ENCODE measurements at places on chromosomes 11 and 22.
A peak's percentile ranks its signal among the peaks of the same experiment; 100 is the strongest.

- no peak for DNase-seq
These were observed 12.3 kb upstream of the SPINDOC start for GRCh38 chr11:63800921-63801320.

GRCh38 chr22:27866135-27867084, 52.6 kb downstream of the PITPNB start:
- DNase-seq, result peak; percentile 70

GRCh38 chr11:95545116-95545875, 244.3 kb downstream of the FAM76B start:
- DNase-seq, result no peak

- DNase-seq, result peak; percentile 17
These were observed 137.5 kb downstream of the FAM76B start for GRCh38 chr11:95652002-95652472.

DNA sequence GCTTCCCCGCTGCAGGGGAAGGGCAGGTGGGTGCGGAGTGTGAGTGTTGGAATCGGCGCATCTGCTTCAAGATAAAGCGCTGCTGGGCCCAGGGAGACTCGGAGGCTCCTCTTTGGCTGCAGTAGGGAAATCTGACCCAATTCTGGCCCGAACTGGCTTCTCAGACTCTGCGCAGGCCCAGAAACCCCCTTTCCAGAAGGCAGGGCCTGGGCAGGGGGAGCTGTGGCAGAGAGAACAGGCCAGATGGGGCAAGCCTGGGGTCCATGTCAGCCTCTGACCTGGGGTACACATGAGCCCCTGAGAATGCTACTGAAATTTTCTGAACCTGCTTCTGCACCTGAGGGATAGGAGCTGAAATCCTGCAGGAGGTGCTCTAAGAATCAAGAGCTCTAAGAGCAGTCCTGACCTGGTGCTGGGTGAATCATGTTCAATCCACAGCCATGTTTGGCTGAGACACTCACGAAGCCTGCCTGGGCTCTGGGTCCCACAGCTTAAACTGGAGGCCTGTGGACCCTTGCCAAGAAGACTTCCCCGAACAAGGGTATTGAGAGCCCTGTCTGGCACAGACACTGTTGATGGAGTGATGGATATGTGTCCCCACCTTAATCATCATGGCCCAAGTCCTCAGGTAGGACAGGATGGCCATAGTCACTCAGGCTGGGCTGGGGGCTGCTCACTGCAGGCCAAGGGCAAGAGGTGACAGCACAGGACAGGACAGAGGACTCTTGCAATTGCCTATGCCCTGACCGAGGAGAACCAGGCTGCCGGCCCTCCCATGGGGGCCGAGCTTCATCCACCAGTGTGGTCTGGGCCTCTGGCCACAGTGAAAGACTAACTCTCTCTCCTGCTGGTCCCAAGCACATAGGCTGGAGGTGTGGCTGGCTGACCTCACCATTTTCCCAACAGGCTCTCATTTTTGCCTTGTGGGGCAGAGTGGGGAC, 6.9 kb downstream of the RAB3IL1 start:
- DNase-seq, result no peak

GRCh38 chr11:111905411-111905810, 6.2 kb downstream of the CRYAB start:
- no peak for DNase-seq

DNA sequence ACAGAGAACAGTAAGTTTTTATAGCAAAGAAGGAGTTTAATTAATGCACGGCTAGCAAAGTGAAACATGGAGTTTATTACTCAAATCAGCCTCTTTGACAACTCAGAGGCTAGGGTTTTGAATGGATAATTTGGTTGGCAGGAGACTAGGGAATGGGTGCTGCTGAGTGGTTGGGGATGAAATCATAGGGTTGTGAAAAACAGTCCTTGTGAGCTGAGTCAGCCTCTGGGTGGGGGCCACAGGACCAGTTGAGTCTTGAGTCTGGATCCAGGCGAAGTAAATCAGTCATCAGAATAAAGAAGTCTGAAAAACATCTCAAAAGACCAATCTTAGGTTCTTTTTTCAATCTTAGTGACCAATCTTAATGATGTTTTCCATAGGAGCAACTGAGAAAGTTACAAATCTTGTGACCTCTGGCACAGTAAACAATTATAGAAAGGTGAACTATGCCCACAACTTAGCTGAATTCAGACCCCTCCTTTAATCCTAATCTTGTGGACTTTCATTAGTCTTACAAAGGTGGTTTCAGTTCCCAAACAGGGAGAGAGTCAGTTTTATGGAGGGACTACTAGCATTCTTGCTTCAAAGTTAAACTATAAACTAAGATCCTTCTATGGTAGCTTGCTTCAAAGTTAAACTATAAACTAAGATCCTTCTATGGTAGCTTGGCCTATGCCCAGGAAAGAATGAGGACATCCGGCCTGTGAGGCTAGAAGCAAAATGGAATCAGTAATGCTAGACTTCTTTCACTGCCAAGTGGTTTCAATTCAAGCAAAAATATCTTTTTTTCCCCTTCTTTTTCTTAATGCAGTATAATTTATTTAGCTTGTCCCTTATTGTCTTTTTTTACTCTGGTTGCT, 84.5 kb downstream of the AASDHPPT start:
- no peak for DNase-seq

GRCh38 chr11:5362017-5362625, 10.8 kb downstream of the OR51B6 start:
- DNase-seq, result no peak

DNA sequence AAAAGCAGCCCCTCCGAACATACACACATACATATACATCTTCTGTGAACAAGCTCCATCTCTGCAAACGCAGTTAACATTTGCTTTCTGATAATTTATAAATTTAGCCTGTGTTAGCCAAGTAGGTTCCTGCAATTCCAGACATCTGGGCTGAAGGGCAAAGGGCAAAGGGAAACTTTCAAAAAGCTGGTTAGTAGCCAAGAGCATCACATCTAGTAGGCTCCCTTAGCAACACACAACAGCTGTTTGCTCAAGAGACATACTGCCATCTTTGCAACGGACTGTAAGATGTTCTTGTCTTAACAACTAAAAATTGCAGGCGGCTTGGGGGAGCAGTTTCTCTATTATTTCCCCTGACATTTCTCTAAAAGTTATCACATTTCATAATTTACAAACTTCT, 134.9 kb downstream of the RBFOX2 start:
- no peak for DNase-seq

DNA sequence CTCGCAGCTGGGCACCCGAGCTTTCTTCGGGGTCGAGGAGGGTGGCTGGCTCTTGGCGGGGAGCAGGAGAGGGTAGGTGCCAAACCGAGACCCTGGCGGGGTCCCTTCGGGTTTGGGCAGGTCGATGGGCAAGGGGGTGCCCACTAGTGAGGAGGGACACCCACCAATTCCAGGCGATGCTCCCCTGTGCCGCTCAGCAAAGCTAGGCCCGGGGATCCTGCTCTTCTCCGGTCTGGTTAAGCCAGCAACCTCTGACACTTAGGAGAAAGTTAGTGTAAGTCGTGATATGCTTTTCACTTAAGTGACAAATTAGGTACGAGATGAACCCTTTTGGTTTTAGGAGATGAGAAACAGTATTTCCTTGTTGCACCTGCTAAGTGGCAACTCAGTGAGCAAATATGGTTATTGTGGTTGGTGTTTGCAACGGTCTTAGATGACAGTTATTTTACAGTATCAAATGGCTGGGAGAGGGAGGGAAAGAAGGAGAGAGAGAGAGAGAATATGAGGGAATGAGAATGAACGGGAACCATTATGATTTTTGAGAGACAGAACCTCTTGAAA, 565 bp downstream of the NUCB2 start:
- DNase-seq, result no peak

Data from HFF-Myc (cell line).